Thymus (tissue), 14 donors: ENCODE measurements at places on chromosomes 5 and 9. TPM values are rescaled to one million over a fixed set of nuclear protein-coding genes. Genes with fewer than 3 reads are reported as not detected.

GRCh38 chr9:99253772-99254431, 31.8 kb downstream of the SEC61B start:
- peak; percentile 73 for DNase-seq

DNA sequence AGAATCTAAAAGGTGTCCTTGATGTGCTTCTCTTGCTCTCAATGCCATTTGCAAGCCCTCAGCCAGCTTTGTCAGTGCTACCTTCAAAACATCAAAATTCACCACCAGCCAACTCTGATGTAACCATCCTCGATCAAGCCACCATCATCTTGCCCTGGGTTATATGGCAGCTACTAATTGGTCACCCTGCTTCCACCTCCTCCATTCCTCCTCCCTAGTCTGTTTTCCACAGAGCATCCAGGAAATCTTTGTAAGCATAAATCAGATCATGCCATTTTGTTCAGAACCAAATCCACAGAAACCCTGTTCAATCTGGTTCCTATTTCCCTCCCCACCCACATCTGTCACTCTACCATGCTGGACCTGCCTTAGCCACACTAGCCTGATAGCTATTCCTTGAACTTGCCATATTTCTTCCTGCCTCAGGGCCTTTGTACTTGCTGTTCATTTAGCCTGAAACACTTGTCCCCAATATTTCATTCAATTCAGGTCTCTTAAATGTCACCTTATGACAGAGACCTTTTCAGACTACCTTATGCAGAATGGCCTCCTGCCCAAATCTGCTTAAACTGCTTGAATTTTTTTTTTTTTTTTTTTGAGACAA, 1.9 kb upstream of the B4GALT1 start:
- DNase-seq: no peak

Gene EPB41L4B
- total RNA-seq: 0.71 TPM

DNA sequence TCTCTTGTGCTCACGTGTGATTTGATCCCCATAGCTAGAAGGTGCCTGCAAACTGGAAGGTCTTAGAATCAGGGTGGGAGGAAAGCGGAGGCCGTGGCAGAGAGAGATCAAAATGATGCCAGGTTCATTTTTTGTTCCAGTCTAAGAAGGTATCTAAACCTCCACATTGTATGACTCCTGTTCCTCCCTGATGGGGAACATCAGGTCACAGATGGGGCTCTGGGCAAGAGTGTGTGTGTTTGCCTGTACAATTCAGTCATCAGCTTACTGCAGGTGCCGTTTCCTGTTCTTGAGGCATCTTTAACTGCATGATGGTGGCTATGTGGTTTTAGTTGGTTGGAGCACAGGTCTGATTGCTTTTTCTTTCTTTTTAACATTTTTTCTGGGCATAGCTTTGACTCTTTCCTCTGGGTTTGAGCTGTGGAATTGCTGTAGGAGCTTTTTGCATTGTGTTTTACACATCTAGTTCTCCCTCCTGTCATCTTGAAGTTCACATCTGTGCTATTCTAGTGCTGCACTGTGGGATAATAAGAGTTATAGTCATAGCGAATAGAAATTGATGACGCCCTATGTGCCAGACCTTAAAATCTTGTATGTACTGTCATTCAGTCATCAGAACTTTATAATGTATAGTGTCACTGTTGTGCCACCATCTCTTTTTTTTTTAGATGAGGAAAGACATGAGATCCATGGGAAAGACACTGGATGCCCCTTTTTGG, 30.8 kb downstream of the ARHGAP26 start:
- peak; percentile 42 for DNase-seq

Gene FAM78A
- total RNA-seq: 19.6 TPM

DNA sequence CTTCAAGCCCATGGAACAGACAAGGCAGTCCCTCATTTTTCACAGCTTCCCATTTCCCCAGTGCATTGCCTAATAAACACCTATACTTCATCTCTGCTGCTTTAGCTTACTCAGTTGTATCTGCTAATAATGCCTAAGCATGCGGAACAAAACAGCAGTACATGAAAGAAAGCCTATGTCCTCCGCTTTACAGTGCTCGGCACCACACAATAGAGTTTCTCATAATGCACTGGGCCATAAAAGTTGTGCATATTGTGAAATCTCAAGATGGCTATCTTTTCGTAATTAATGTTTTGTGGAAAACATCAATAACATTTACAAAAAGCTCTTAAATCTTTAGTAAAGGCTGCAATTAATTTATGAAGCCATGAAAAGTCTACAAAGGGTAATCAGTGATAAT, 69.3 kb downstream of the DENND1A start:
- DNase-seq: no peak

Gene SPATA31D4
- total RNA-seq: not detected

DNA sequence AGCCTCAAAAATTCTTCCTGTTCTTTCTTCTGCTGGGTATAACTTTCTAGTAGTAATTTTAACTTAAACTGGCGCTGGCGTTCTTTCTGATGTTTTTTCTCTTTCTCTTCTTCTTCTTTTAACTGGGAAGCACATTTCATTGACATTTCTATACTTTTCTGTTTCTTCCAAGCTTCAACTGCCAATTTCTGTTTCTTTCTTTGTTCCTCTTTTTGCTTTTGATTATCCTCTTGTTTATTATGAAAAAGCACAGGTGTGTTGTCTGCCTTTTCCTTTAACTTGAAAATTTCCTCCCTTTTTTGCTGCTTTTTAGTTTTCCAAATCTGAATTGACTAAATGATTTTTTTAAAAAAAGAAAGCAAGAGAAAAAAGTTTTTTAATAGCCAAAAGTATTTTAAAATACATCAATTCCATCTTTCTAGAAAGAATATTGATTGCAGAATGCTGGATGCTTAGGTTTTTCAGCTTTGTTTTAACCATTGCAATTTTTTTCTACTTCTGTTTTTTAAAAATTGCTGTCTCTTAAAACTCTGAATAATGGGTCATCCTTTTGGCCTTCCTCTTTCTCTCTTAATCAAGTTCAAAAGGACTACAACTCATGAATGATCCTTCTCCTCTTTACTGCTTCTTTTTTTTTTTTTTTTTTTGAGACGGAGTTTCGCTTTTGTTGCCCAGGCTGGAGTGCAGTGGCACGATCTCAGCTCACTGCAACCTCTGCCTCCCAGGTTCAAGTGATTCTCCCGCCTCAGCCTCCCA, 8.8 kb upstream of the PGGT1B start:
- DNase-seq: no peak

DNA sequence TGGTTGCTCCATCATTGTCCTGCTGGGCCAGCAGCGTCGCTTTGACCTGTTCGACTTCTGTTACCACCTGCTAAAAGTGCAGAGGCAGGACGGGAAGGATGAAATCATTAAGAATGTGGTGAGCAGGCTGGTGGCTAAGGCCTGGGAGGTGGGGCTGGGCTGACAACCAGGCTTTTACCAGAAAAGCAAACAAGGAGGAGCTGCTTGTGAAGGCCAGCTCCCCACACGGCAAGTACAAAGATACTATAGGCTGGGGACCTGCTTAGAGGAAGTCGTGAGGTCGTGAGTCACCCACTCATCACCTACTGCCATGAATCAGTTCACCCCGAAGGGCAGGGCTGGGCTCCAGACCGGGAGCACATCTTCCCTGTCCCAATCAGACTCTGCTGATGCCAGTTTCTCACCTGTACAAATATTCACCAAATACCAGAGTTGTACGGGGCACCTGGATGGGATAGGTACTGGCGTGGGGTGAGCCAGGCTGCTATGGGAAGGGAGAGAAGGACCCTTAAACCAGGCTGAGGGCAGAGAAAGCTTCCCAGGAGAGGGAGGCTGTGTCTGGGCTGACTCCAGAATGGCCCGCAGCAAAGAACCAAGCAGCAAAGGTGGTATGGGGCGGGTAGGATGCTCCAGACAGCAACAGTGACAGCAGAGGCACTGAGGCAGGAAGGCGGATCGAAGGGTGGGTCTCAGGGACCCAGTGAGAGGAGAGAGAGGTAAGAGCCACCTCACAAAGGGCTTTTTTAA, 69.3 kb upstream of the NIPAL4 start:
- no peak for DNase-seq

Gene ZNF484
- 9.0 TPM for total RNA-seq

- no peak for DNase-seq
These were observed 34.0 kb upstream of the FGF1 start for GRCh38 chr5:142719836-142720370.

DNA sequence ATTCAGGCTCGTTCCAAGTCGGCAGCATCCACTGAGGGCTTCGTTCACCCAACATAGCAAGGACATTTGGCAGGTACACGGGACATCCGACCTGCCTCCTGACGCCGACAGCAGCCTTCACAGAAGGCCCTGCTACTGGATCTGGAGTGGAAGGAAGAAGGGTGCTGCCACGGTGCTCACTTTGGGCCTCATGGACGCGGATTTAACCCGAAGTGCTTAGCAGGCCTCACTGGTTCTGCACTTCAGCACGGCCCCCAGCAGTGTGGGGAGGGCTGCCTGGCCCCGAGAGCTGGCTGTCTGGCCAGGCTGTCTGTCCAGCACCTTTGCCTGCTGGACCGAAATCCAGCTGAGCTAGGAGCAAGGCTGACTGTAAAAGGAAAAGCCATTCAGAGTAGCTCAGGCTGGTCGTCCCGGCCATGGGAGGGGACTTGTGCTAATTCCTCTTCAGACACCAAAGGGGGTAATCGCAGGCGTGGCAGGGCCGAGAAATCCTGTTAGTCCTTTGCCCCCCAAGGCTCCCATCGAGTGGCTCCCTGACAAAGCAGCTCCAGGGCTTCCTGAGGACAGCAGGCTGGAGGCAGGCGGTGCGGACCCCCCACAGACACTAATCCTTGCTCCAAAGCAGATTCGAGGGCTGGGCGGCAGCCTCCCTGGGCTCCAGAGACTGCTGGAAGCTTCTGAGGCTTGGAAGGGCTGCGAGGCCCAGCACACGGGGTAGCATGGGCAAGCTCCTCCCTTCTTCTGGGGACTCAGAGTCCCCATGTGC, 11.1 kb upstream of the RXRA start:
- no peak for DNase-seq

Gene ST6GALNAC4
- 8.5 TPM for total RNA-seq

DNA sequence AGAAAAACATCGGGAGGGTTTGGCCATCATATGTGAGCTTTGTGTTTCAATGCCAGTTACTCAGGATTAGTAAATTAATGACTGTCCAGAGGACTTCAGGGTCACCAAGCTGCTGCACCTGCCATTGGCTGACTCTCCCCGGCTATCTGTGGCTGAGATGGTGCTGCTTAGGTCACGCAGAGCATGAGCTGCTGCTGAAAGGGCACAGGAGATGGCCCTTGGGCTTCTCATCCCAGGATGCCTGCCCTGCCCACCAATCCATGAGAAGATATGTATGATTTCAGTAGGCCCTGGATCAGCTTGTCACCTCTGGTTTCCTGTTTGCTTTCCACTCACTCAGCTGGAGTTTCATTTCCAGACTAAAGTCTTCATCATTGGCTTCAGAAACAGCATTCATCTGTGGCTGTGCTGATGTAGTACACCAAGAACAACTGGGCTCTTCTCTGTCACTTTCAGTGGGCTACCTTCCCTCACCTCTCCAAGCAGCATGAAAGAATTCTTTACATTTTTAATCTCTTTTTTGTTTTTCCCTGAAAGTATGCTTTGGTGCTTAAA, 2.4 kb upstream of the CATSPER3 start:
- no peak for DNase-seq

- no peak for DNase-seq
These were observed 272.9 kb downstream of the PDE4D start for GRCh38 chr5:59620535-59621212.

Gene OR2V1
- total RNA-seq: 0.05 TPM

- no peak for DNase-seq
These were observed 14.0 kb downstream of the MCC start for GRCh38 chr5:113474100-113474728.

DNA sequence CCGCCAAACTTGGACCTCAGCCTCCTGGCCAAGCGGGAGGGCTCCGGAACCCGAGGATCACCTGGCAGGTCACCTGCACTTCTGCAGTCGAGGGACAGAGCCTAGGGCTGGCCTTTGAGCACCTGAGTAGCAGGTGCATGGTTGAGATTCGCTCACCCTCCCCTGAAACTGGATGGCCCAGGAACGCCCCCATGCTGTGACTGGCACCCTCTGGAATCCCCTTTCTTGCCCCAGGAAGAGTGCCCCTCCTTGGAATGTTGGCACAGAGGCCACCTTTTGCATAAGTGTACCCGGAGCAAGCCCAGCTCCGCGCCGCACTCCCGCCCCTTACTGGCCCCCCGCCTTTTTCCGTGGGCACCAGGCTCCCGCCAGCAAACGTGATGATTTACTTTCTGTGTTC, 112.5 kb upstream of the IER5L start:
- no peak for DNase-seq

- no peak for DNase-seq
These were observed 56.5 kb downstream of the CAST start for GRCh38 chr5:96718635-96719077.

GRCh38 chr5:109884676-109885075, 194.9 kb downstream of the MAN2A1 start:
- DNase-seq: no peak
